OCI-M1 (cell line): ENCODE measurements at places on chromosomes 16 and 17.

DNA sequence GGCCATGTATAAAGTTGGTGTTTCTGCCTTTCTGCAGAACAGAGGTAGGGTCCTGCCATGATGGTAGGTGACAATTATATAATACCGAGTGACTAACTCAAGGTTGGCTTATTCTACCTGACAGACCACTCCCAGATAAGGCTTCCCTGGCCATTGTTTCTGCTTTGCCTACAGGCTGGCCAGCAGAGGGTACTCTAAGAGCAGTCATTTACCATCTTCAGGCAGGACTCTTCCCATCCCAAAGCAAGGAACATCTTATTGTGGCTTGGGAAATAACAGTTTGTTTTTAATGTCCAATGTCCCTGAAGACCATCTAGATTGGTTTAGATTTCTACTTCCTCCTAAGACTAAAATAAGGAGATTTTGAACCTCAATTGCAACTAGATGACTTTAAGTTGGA, 74.1 kb downstream of the SNX11 start:
- no peak for DNase-seq

- DNase-seq = peak; percentile 24
These were observed at the start of gene TLCD2 for GRCh38 chr17:1709971-1710806. TSS of gene TLCD2 (minus strand) at chr17:1710377. CDS start at chr17:1710242, 135 bp downstream.

- no peak for DNase-seq
These were observed at the start of gene MYO15B for GRCh38 chr17:75587675-75588595. TSS of gene MYO15B (plus strand) at chr17:75587800. CDS start at chr17:75588058, 258 bp downstream.

- DNase-seq = no peak
These were observed 6.1 kb downstream of the SGSM2 start for GRCh38 chr17:2343421-2343820.

GRCh38 chr17:65099941-65100315, 37.2 kb upstream of the RGS9 start:
- peak; percentile 65 for DNase-seq

GRCh38 chr16:10888320-10888937, 11.4 kb downstream of the CIITA start:
- DNase-seq = no peak

GRCh38 chr16:49027420-49027819, 254.2 kb downstream of the CBLN1 start:
- DNase-seq = no peak

DNA sequence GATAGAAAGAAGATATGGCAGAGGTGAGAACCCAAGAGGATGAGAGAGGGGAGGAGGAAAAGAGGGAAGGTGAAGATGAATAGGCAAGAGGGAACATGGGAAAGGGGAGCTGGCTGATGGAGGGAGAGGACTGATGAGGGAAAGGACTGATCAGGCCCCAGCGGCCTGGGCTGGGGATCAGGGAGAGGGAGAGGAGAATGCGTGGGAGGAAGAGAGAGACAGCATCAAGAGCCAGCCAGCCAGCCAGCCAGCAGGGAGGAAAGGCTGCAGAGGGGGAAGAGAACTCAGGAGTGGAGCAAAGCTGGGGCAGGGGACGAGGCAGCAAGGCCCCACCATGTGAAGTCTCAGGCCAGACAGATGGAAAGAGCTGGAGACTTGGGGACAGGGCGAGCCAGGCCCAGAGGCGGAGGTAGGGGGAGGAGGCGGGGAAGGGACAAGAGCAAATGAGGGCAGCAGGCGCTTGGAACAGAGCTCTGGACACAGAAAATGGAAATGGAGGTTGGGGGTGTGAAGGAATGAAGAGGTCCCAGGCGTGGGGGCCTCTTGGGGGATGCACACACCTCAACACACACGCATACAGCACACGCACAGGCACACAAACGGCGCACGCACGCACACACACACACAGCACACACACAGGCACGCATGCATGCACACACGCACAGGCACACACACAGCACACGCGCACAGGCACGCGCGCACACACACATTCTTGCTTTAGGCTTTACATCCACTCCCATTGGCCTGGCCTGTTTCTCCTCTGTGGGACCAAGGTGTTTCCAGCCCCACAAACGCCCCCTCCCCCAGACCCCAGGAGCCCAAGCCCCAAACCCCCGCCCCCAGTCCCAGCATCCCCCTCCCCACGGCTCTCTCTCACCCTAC, 12.3 kb downstream of the DLG4 start:
- no peak for DNase-seq

DNA sequence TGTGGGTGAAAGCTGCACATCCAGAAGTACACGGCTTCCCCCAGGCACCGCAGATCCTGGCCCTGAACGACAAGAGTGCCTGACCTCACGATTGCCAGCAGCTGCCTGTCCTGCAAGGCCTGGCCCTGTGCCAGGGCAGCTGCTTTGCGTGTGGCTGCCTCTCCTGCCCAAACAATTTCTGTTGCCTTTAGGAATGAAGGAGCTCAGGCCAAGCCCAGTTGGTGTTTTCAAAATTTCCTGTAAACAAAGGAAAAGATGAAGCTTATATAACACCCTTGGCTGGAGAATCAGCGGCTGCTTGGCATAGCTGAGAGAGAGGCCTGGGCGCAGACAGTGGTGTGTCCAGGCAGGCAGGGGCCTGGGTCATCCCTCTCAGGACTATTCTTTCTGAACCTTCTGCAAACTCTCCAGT, 11.7 kb upstream of the SLC47A2 start:
- DNase-seq = peak; percentile 0

- DNase-seq = no peak
These were observed 336.2 kb upstream of the PMFBP1 start for GRCh38 chr16:72508191-72508590.

DNA sequence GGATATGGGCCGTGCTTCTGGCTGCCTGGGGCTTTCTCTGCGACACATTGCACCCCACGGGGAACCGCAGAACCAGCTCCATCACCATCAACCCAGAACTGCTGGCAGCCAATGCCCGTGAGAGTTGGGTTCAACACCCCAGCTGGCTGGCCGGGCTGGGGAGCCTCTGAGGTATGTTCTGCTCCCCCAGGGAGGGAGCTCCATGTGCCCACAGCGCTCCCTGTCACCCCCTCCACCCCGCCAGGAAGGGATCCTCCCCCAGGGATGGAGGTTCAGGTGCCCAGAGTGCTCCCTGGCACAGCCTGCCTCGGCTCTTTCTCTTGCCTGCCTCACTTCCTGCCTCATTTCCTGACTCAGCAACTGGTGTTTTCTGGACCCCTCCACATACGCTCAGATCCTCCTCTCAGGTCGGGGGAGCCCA, 24.2 kb upstream of the MPRIP start:
- DNase-seq = no peak

DNA sequence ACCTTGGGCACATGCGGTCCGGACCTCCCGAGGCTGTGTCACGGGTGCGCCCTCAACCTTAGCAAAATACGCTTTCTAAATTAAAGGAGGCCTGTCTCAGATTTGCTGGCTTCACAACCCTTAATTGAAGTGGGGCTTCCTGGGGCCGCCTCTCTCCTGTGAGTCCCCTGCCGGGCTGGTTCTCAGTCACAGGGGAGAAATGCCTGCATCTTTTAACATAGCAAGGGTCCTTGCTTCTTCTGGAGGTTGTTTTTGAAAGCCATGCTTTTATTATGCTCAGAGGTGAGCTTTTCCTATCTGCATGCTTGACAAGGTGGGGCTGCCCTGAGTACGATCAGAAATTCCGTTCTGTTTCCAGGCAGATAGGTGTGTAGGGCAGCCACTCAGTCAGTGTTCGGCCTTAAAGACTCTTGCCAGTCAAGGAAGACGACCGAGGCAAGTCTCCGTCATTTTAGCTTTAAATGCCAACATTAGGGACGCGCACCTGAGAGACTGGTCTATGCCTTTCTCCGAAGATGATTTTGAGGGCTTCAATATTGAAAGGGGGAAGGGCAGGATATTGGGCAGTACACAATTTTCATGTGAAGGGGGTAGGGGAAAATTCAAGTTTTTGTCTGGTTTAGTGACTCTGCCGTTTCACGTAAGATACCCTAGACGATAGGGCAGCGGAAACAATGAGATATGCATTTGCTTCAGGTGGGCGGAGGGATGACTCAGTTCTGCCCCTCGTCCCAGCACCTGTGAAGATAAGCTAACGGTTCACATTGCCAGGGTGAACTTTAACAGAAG, 5.5 kb upstream of the SLC7A5 start:
- peak; percentile 30 for DNase-seq

DNA sequence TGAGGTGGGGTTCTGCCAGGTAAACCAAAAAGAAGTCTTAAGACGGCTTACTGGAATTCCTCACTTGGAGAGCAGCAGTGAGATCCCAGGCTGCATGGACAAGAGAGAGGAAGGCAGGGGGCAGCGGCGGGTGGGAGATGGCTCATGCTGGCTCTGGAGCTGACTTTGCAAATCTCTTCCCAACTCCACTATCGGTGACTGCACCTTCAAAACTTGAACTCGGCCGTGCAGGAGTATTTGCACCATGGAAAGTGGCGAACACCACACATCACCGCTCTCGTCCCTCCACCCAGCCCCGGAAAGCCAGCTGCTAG, 16.7 kb downstream of the CA5A start:
- no peak for DNase-seq

GRCh38 chr17:39236981-39237441, 11.3 kb upstream of the STAC2 start:
- no peak for DNase-seq

- no peak for DNase-seq
These were observed 186.0 kb upstream of the PMFBP1 start for GRCh38 chr16:72357910-72358309.

DNA sequence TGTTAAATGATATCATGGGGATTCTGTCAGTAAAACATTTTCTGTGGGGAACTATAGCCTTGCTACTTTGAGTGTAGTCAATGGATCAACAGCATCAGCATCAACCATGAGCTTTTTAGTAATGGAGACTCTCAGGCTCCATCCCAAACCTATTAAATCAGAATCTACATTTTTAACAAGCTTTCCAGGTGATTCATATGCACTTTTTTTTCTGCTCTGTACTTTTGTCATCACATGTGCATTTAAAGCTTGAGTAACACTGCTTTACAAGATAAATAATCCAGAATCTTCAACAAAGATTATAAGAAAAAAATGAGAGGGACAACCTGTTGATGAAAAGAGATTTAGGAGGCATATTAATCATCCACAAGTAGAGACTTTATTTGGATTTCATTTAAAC, 23.5 kb downstream of the NUP93 start:
- DNase-seq = no peak

DNA sequence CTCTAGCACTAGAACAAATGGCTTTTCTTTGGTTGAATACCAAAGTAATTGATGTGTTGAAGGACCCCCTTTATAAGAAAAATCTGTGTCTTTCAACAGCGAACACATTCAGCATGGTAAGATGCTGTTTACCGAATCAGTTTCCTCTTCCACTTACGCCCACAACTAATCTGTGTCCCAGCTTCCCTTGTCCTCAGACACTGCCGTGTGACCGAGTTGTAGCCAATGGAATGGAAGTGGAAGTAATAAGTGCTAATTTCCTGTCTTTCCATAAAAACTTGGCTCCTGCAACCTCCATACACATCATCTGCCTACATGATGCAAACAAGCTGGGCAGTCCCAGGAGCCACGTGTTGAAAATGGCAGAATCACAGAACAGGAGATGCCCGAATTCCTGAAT, 10.4 kb downstream of the CDIPT start:
- no peak for DNase-seq

DNA sequence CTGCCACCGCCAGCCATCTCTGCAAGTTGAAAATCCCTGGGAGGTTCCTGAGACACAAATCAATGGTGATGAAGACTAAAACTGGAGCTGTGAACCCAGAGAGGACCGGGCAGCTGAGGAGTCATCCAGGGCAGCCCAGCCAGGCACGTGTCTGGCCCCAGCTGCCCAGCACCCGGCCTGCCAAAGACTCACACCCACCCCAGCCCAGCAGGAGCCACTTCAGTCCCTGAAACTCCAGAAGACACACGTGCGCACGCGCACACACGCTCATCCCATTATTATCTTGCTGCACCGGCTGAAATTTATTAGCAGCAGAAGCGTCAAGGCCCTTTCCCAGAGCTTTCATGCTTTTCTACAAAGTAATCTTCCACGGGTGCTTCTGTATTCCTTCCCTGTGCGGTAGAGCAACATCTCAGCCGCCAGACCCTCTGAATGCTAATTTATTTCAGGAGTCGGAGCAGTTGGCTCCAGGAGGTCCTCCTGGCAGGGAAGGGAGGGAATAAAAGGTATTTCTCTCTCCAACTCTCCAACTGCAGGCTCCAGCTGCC, 59.8 kb upstream of the RBFOX3 start:
- no peak for DNase-seq

GRCh38 chr16:52501746-52502145, 45.2 kb downstream of the TOX3 start:
- no peak for DNase-seq

GRCh38 chr16:24943471-24943870, 71.7 kb downstream of the ARHGAP17 start:
- DNase-seq = no peak

- DNase-seq = no peak
These were observed 3.2 kb downstream of the DPH1 start for GRCh38 chr17:2033153-2033552.

GRCh38 chr17:36034127-36034526, 16.4 kb upstream of the CCL23 start:
- DNase-seq = peak; percentile 85

DNA sequence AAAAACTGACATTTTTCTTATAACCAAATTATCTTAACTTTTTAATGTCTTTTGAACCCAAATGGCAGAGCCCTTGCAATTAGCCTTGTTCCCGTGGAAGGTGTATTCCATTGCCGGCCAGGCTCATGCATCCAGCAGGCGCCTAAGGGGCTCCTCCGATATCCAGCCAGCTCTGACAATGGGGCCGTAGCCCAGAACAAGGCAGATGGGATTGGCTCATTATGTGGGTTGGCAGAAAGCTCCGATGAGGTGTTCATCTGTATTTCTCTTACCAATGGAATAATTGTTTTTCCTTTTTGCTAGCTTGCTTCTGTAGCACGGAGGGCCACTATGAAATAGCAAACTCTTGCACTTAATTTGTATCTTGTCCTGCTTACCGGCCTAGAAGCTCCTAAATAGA, 208.2 kb upstream of the CHMP6 start:
- no peak for DNase-seq

- DNase-seq = no peak
These were observed 52.6 kb downstream of the SCNN1G start for GRCh38 chr16:23235176-23235575.

- peak; percentile 64 for DNase-seq
These were observed 13.4 kb upstream of the TAC4 start for GRCh38 chr17:49861150-49861884.

- DNase-seq = no peak
These were observed 171.7 kb downstream of the HAPSTR1 start for GRCh38 chr16:9262941-9263715.

DNA sequence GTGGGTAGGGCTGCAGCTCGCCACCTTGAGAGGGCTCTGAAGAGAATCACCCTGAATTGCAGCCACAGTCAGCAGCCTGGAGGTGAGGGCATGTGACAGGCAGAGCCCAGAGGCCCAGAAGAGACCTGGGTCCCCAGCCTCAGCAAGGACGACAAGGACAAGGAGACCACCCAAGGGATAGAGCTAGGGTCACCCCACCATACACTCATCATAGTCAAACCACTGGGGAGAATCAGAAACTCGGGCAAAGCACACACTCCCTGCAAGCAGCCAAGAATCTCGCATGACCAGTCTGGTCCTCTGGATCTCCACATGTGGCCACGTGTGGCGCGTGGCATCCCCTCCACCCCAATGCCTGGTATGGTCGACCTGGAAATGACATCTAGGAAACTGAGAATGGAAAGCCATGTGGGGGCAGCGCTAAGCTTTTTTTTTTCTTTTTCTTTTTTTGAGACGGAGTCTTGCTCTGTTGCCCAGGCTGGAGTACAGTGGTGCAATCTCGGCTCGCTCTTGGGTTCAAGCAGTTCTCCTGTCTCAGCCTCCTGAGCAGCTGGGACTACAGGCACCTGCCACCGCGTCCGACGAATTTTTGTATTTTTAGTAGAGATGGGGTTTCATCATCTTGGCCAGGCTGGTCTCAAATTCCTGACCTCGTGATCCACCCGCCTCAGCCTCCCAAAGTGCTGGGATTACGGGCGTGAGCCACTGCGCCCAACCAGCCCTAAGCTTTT, 4.6 kb upstream of the SPHK1 start:
- DNase-seq = no peak
